Fibroblast of skin of left quadriceps (primary cell): ENCODE measurements at places on chromosomes 7 and 10.

DNA sequence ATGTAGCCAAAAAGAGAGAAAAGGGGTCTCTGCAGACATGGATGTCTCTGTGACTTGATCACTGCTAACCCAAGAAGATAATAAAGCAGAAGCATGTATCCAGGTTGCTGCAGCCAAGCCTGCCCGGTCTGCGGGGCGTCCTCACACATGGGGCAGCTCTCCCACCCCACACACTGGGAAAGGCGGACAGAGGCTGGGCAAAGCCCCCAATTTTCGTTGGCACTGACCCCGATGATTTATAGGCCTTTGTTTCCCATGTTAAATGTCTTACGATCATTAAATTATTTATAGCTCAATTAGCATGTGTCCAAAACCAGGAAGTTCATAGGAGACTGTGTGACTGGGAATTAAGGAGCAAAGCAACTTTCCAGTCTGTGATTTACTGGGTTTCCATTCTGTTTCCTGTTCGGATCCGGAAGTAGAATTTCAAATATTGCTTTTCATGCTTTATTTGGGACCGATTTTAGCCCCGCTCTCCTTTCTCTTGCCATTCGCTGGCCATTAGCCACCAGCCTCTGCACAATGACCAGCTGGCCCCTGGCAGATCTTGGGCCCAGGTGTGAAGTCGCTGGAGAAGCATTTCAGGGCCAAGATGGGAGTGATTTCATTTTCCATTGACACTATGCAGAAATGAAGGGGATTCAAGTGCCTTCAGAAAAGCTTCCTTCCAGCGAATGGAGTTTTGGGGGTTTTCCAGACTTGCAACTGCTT, 91.6 kb downstream of the EGFR start:
- DNase-seq: no peak

DNA sequence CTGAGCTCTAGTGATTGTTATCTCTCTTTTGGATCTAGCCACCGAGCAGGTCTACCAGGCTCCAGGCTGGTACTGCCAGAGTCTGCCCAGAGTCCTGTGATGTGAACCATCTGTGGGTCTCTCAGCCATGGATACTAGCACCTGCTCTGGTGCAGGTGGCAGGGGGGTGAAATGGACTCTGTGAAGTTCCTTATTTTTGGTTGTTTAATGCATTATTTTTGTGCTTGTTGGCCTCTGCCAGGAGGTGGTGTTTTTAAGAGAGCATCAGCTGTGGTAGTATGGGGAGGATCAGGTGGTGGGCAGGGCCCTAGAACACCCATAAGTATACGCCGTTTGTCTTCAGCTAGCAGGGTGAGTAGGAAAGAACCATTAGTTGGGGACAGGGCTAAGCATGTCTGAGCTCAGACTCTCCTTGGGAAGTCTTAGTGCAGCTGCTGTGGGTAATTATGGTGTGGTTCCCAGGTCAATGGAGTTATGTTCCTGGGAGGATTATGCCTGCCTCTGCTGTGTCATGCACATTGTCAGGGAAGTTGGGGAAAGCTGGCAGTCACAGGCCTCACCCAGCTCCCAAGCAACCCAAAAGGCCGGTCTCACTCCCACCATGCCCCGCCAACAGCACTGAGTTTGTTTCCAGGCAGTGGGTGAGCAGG, 81.8 kb downstream of the NPSR1 start:
- DNase-seq: no peak

GRCh38 chr7:127802845-127803244, 150.9 kb downstream of the SND1 start:
- DNase-seq: no peak

GRCh38 chr7:39617005-39617404, 6.4 kb upstream of the RALA start:
- DNase-seq: no peak

DNA sequence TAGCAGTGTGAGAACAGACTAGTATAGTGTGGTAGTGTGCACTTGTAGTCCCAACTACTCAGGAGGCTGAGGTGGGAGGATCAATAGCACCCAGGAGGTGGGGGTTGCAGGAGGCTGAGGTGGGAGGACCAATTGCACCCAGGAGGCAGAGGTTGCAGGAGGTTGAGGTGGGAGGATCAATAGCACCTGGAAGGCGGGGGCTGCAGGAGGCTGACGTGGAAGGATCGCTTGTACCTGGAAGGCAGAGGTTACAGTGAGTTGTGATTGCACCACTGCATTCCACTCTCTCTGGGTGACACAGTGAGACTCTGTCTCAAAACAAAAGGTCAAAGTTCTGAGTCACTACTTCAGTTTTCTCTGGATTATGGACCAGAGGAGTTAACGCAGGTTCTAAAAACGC, 22.6 kb upstream of the DIP2C start:
- no peak for DNase-seq

- DNase-seq: no peak
These were observed 108.9 kb upstream of the PDCD4 start for GRCh38 chr10:110762849-110763211.

GRCh38 chr10:123381224-123381623, 227.0 kb downstream of the BUB3 start:
- no peak for DNase-seq

DNA sequence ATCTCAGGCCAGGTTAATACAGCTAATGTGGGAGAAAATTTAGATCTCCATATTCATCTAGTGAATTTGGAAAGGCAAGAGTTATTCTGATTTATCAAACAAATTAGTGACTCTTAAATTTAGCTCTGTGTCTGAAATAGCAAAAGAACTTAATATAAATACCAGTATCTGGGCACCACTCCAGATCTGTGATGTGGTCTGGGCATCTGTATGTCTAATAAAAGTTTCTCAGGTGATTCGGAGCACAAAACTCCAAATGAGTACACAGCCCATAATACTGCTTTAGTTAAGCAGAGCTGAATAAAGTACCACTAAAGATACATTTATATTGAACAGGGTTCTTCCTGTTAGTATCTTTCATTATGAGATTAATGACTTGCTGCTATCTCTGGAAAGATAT, 261.4 kb downstream of the BAMBI start:
- DNase-seq: no peak

GRCh38 chr10:60394446-60394845, 4.8 kb upstream of the ANK3 start:
- DNase-seq: no peak

DNA sequence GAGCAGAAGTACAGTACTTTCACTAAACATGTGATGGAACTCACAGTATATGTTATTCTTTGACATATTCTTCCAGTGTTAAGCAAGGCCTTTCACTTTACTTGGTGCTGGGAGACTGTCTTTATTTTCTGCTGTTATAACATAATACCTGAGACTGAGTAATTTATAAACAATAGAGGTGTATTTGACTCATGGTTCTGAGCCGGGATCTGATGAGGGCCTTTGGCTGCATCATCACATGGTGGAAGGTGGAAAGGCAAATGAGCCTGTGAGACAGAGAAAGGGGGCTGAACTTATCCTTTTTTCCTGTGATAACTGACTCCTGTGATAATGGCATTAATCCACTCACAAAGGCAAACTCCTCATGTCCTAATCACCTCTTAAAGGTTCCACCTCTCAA, 1.4 kb downstream of the SUPV3L1 start:
- no peak for DNase-seq

- DNase-seq: no peak
These were observed 25.2 kb downstream of the CDK1 start for GRCh38 chr10:60803433-60803832.

DNA sequence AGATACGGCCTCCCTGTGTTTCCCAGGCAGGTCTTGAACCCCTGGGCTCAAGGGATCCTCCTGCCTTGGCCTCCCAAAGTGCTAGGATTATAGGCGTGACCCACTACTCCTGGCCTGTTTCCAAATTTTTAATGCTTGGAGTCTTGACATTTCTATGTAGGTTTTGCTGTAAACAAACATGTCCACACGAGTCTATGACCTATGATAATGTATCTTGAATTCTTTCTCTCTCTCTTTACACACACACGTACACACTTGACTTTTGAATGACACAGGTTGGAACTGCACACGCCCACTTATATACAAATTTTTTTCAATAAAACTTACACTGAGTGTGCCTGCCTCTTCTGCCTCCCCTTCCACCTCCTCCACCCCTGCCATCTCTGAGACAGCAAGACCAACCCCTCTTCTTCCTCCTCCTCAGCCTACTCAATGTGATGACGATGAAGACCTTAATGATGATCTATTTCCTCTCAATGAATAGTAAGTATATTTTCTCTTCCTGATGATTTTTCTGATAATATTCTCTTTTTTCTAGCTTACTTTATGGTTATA, 44.1 kb upstream of the LAMB1 start:
- no peak for DNase-seq

- no peak for DNase-seq
These were observed 23.0 kb upstream of the TRIL start for GRCh38 chr7:28981161-28981465.

- no peak for DNase-seq
These were observed 304.9 kb upstream of the MKI67 start for GRCh38 chr10:128431083-128431482.

DNA sequence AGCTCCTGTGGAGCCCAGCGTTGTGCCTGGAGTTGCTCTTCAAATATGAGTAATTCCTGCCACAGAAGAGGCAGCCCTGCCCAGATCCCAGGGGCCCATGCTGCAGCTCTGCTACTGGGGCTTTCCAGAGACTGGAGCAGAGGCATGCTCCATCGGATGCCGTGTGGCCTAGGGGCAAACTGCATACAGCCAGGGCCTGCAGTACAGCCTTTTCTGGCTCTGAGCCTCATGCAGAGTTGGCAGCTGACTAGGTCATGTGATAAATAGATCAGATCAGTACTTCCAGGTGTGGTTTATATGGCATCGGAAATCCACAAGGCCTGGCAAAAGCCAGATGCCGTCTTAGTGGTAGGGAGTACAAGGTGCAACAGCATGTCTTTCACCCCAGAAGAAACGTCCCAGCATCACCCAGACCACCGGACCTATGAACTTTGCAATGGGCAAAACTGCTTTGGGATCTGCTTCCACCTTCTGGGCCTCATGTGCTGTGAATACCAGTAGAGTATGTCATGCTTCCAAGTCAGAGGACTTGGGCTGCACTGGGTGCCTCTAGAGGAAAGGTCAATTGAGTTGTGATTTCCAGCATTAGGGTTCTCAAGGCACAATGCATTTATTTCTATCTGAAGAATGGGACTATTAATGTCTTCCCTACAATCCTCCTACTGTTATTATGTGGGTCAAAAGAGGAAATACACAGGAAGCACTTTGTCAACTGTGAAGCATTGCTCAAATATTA, 250.7 kb upstream of the ZNF32 start:
- no peak for DNase-seq

GRCh38 chr10:35707642-35708425, 65.7 kb upstream of the FZD8 start:
- peak; percentile 23 for DNase-seq

GRCh38 chr7:78043159-78043558, 244.6 kb downstream of the PHTF2 start:
- DNase-seq: no peak

- no peak for DNase-seq
These were observed 84.3 kb downstream of the GLRX3 start for GRCh38 chr10:130220251-130221185.

DNA sequence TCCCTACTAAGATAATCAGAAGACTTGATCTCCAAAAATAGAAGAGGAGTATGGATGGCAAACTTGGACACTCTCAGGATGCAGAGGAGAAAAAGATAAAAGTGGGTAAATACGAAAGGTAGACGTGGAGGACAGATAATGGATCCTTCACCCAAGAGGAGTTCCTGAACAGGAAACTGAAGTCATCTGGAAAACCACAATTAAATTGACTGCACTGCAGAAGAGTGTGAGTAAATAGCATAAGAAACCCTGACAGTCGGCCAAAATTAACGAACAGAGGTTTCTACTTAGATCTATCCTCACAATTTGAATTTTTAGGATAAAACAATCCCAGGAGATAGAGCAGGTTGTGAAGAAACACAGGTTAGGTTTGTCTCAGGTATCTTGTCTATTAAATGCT, 70.5 kb downstream of the SDK1 start:
- peak; percentile 1 for DNase-seq

DNA sequence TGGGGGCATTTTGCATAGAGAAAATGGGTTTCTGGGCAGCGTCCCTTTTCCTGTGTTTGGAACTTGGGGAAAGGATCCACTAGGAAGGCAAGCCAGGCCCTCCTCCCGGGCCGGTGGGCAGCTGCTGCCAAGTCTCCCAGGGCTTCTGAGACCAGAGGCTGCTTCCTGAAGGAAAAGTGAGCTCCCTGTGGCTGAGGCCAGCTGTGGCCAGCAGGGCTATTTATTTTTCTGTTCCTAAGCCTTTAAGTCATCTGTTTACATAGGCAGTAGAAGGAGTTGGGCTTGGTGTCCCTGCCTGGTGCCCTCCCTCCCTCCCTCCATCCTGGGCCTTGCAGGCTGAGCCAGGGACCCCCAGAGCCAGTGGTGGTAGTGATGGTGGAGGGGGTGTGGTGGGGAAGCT, 70.5 kb upstream of the COL13A1 start:
- DNase-seq: no peak

GRCh38 chr10:6504296-6504695, 75.8 kb downstream of the PRKCQ start:
- DNase-seq: no peak

DNA sequence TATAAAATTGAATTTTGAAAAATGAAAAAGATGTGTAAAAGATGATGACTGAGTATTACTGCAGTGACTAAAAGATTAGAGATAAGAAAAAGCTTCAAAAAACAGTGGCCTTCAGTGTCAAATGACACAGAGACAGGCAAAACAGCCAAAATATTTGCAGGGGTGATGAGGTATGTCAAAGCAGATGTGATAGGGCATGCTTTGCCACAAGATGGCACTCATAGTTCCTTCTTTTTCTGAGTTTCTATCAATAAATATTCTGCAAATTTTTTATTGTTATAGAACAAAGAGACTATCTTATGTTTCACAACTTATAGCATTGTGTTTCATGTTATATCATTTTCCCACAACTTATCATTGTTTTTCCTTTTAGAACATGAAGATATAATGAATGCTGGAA, 344.1 kb upstream of the HPS1 start:
- no peak for DNase-seq

DNA sequence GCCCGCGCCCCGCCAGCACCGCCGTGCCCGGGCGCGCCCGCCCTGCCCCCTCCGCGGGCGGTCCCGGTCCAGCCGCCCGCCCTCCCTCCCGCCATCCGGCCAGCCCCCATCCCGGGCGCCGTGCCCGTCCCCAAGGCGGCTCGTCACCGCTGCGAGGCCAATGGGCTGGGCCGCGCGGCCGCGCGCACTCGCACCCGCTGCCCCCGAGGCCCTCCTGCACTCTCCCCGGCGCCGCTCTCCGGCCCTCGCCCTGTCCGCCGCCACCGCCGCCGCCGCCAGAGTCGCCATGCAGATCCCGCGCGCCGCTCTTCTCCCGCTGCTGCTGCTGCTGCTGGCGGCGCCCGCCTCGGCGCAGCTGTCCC, at the start of gene HTRA1:
Gene HTRA1 (plus strand): TSS at position 187 of the 362 bp plus-strand sequence. CDS start 100 bp downstream, at position 287.
- DNase-seq: no peak

DNA sequence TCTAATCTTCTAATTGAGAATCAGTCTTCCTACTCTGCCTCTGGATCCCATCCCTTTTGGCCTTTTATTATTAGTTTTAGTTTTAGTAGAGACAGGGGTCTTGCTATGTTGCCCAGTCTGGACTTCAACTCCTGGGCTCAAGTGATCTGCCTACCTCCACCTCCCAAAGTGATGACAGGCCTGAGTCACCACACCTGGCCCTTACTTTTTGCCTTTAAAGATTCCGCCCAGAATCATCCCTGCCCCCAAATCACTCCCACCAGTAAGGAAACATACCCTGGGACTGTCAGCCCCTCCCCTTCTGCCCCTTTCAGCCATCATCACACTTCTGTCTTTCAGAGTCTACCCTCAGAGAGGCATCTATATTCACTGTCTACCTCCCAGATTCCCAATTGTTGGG, 18.7 kb downstream of the KPNA7 start:
- DNase-seq: no peak
